Ovary (tissue), 10 donors: ENCODE measurements at places on chromosomes 4 and X.

DNA sequence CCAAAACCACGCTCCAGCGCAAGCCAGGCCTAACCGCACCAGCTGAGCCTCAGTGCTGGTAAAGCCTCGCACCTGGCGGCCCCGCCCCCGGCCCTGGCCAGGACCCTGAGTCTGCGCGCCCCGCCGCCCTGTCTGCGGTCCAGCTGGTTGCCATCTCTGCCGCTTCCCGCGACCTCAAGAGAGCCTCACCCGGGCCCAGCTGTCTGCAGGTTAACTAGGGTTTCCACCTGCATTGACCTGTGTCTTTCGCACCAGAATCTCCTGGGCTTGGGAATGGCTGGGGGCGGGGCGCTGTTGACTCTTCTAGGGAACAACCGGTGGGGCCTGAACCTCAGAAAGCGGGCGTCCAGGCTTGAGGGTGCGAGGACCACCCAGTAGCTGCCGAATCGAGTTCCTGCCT is 207.7 kb upstream of the PRPS2 start:
- no peaks in the 10 kb centered on the region for H3K4me1 ChIP-seq
- no peak overlapping the region for H3K4me3 ChIP-seq
- no peaks in the 10 kb centered on the region for H3K36me3 ChIP-seq
- no peaks in the 10 kb centered on the region for H3K27me3 ChIP-seq
- DNase-seq = no peak

DNA sequence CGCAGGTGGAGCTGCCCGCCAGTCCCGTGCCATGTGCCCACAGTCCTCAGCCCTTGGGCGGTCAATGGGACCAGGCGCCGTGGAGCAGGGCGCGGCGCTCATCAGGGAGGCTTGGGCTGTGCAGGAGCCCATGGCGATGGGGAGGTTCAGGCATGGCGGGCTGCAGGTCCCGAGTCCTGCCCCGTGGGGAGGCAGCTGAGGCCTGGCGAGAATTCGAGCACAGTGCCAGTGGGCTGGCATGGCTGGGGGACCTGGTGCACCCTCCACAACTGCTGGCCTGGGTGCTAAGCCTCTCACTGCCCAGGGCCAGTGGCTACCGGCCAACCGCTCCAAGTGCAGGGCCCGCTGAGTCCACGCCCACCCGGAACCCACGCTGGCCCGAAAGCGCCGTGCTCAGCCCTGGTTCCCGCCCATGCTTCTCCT is 646.5 kb downstream of the GABRG1 start:
- H3K4me1 ChIP-seq = no peaks in the 10 kb centered on the region
- no peak overlapping the region for H3K4me3 ChIP-seq
- DNase-seq = no peak
- no peaks in the 10 kb centered on the region for H3K36me3 ChIP-seq
- no peak overlapping the region for H3K27ac ChIP-seq

- no peak for DNase-seq
- H3K36me3 ChIP-seq = no peaks in the 10 kb centered on the region
- H3K4me1 ChIP-seq = no peaks in the 10 kb centered on the region
- H3K4me3 ChIP-seq = peak overlapping the region; percentile 49
Measured at GRCh38 chrX:21840193-21840545, 752 bp downstream of the MBTPS2 start.

DNA sequence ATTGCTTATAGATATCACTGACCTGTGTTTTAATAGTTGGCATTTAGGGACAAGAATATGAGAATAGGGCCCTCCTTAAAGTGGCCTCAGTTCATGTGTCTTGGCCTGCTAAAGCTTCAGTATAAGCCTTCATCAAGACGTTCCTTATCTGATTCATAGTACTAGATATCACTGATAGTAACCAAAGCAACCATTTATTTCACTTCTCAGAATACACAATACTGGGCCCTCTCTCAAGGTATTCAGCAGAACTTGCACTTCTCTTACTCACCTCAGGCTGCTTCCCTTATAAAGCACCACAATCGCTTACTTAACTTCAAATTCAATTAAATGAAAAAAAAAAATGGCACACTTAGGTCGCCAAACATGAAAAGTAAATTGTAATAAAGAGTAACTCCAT is 259.4 kb upstream of the PCDH7 start:
- H3K4me3 ChIP-seq = no peak overlapping the region
- no peak for DNase-seq
- H3K36me3 ChIP-seq = no peaks in the 10 kb centered on the region
- no peaks in the 10 kb centered on the region for H3K4me1 ChIP-seq
- H3K27me3 ChIP-seq = no peaks in the 10 kb centered on the region
- H3K27ac ChIP-seq = no peak overlapping the region

GRCh38 chr4:140595065-140595464 is 26.3 kb upstream of the UCP1 start:
- DNase-seq = no peak
- H3K4me1 ChIP-seq = no peaks in the 10 kb centered on the region
- no peak overlapping the region for H3K4me3 ChIP-seq
- no peaks in the 10 kb centered on the region for H3K36me3 ChIP-seq
